Breast epithelium (tissue), 4 donors: ENCODE measurements at places on chromosomes 5 and 9.

- DNase-seq = no peak
These were observed 233.4 kb downstream of the CHSY3 start for GRCh38 chr5:130137681-130138080.

DNA sequence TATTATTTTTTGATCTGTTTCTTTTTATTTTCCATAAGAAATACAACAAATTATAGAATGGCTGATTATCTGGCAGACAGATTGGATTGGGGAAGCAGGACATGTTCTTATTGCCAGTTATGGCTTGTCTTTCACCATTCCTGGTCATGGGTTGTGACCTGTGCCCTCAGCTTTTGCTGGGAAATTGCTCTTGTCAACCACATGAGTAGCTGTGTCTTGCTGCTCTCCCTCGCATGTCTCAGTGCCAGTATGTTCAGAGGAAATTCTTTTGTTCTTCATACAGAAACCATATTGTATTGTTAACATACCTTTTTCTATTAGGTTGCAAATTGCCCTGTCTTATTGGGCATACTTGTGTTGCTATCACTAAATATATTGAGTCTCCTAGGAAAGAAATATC lies 344.1 kb downstream of the OSTF1 start:
- DNase-seq = no peak

DNA sequence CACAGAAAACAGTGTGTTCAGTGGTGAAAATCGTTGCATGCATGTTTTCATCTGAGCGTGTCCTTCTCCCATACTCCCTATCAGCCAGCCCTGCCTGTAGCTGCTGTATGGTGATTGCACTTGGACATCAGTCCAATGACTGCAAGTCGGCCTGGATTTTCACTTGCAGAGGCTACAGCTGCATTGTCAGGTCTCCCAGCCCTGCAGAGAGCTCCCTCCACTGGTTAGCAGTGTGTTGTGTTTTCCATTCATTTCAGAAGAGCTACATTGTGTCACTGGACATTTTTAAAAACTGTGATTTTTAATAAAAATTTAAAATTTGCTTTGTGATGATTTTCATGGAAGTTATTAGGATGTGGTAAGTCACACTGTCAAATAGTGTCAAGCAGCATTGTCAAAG lies 96.6 kb downstream of the SYK start:
- DNase-seq = no peak

DNA sequence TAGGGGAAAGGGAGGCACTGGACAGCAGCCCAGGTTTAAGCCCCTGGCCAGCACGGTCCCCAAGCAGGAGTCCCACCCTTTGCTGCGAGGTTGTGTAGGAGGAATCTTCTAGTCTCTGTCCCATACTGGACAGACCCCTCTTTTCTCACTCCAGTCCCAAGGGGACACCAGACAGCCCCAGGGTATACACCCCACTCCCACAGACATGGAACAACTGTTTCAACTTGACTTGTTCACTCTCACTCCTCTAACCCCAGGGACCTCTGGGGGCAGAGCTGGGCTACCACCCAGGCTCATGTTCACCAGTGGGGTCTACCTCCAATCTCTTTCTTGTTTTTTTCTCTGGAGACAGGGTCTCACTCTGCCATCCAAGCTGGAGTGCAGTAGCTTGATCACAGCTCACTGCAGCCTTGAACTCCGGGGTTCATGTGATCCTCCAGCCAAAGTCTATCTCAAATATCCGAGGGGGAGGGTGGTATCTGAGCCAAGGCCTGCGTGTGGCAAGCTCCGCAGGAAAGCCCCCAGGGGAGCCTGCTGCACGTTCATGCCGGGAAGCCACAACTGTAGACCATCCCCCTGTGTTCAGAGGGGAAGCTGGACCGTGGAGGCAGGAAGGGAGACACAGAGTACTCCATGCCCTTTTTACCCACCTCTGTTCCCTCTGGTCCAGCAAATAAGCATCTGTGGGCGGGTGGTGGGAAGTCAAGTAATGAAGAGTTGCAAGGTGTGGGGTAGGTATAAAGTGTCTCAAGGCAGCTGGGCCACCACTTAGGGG lies 1.8 kb downstream of the PTGES2 start:
- no peak for DNase-seq

- DNase-seq = no peak
These were observed 5.9 kb upstream of the ERAP2 start for GRCh38 chr5:96870094-96871026.

DNA sequence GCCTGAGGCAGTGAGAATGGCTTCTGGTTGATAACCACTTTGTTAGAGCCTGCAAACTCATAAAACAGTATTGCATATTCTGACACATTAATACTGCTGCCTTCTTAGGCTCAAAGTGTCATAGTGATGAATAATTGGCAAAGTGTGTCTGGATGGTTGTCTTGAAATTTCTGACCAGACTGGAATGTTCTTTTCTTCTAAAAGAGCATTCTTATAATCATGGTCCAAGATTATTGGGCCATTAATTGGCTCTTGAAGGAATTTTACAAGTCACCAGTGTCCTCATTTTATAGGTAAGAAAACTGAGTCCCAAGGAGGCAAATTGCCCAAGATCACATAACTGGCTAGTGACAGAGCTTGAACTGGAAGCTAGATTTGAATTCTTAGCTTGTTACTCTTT lies 111.7 kb downstream of the PCSK1 start:
- no peak for DNase-seq

GRCh38 chr9:135726138-135726853 lies 24.3 kb downstream of the KCNT1 start:
- DNase-seq = no peak

GRCh38 chr5:8700222-8700621 lies 831.3 kb downstream of the MTRR start:
- no peak for DNase-seq

GRCh38 chr9:127961155-127961490 lies 19.7 kb downstream of the EEIG1 start:
- no peak for DNase-seq

DNA sequence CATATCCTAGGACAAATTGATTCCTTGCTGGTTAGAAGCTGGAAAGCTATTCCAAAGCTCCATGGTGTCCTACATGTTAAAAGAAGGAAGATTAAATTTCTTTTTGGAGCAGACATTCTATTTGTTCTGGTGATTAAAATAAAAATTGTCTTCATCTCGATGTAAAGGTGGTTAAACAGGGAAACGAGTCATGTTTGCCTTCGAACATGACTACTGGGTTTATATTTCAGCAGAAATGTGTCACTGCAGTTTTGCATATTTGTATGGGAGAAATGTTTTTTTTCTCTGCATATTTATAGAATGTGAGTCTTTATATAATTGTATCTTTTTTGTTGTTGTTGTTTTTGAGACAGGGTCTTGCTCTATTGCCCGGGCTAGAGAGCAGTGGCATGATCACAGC lies 36.4 kb downstream of the ADAMTS12 start:
- no peak for DNase-seq

GRCh38 chr5:108303086-108303485 lies 78.8 kb downstream of the FBXL17 start:
- no peak for DNase-seq

DNA sequence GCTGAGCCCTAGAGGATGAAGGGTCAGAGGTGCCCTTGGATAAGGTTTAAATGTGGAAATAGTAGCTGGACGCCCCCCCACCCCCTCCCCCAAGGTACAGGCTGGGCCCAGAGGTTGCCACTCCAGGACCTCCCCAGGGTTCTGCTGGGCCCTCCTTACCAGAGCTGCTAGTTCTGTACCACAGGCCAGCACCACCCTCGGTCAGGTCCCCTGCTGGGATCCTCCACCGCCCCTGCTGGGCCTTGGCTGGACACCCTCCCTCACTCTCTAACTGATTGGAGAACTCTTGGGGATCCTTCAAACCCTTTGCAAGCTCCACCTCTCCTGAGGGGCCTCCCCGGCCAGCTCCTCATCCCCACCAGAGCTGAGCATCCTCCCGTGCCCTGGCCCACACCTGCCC lies 34.9 kb downstream of the PTGES start:
- DNase-seq = no peak
